Foreskin fibroblast (primary cell): ENCODE measurements at places on chromosomes 6 and 20.

GRCh38 chr6:114158411-114158810, 184.4 kb downstream of the HS3ST5 start:
- no peak for DNase-seq

GRCh38 chr6:88050140-88050818, 2.6 kb downstream of the SPACA1 start:
- peak; percentile 0 for DNase-seq

DNA sequence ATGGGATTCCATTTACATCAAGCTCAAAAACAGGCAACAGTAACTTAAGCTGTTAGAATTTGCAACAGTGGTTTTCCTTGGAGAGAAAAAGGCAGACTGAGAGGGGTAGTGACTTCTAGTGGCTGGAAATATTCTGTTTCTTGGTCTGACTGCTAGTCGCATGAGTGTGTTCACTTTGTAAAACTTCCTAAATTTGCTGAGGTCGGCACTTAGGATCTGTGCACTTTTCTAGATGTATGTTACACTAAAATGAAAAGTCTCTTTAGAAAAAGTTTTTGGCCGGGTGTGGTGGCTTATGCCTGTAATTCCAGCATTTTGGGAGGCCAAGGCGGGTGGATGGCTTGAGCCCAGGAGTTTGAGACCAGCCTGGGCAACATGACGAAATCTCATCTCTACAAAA, 18.7 kb downstream of the OVOL2 start:
- DNase-seq = no peak

DNA sequence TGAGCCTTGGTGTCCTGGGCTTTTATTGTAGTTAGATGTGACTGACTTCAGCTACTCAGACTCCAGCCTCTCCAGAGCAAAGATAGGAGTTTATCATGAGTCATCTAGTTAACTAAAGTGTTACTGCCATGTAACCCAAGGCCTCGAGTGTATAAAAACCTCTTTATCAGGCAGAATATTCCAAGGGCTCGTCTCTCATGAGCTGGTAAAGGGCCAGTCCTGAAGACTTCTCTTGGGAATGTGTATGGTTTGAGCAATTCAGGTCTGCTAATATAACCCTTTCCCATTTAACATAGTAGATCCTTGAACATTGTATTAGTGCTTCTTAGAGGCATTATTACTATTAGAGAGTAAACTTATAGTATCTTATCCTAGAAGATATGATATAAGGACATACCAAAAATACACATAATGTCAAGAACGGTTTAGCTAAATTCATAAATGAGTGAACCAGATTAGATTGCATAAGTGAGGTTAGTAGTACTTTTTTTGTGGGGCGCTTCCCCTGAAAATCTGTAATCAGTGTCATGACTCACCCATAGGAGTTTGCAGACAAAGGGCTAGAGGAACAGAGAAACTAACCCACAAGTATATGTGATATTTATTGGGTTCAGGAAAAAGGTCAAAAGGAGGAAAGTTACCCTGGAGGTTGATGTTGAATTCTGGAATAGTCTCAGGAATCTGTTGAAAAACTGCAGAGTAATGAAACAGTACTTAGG, 16.0 kb downstream of the DSE start:
- peak; percentile 54 for DNase-seq

GRCh38 chr6:90583179-90583835, 3.6 kb downstream of the MAP3K7 start:
- no peak for DNase-seq

DNA sequence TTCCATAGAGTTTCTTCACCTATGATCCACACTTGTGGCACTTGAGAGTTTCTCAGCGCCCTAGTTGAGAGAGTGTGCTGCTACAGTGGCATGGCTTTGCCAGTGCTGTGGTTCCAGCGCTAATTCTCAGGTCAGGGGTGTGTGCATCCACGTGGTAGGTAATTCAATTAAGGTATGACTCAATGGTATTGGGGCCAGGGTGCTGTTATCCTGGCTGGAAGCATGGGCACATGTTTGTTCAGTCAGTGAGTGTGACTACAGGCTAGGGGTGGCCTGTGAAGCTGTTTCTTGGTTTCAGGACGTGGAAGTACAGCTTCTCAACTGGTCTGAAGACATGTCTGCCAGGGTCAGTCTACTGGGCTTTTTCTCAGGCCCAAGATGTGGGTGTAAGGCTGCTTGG, 3.0 kb upstream of the SEMG2 start:
- DNase-seq = no peak

DNA sequence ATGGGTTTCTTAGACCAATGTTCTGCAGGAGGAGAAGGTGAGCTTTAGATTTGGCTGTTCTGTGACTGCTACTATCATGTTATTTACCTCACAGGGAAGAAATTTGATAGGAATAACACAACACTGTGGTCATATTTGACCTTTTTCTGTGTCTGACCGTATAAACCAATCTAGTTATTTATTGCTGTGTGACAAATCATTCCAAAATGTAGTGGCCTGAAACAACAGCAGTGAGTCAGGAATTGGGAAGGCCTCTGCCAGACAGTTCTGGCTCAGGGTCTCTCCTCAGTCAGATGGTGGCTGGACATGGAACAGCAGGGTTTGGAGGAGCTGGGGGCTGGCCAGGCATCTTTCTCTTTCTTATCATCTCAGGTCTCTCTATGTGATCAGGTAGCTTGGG, 33.0 kb downstream of the RIPOR2 start:
- peak; percentile 73 for DNase-seq

DNA sequence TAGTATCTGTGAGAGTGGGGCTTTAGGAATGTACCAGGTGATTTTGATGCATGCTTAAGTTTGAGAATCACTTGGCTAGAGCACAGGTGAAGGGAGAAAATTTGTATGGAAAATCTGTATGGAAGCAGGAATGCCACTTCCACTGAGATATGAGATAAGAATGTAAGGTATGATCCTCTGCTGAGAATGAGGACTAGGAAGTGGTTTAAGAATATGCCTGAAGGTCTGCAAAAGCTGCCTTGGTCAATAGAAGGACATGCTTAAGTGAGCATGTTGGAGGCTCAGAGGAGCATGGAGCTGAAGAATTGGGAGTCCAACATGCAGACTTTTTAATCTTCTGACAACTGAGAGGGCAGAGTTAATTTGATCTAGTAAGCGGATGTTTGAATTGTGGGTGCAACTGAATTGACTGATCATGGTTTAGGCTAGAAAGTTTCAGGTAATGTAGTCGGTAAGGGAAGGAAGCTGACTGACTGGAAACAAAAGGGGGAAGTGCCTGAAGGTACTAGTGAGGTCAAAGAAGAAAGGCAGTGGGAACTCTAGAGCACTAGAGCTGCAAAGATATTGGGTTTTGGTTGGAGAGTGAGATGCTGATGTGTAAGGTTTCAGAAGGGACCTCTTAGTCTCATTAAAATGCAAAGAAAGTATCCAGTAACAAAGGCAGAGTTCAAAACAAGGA, 28.6 kb upstream of the NOTCH4 start:
- DNase-seq = no peak

- no peak for DNase-seq
Measured at GRCh38 chr6:32117461-32117860, 8.3 kb upstream of the TNXB start.
